ENCODE measurements at places on chromosomes 16 and 17.
A peak's percentile ranks its signal among the peaks of the same experiment; 100 is the strongest.

DNA sequence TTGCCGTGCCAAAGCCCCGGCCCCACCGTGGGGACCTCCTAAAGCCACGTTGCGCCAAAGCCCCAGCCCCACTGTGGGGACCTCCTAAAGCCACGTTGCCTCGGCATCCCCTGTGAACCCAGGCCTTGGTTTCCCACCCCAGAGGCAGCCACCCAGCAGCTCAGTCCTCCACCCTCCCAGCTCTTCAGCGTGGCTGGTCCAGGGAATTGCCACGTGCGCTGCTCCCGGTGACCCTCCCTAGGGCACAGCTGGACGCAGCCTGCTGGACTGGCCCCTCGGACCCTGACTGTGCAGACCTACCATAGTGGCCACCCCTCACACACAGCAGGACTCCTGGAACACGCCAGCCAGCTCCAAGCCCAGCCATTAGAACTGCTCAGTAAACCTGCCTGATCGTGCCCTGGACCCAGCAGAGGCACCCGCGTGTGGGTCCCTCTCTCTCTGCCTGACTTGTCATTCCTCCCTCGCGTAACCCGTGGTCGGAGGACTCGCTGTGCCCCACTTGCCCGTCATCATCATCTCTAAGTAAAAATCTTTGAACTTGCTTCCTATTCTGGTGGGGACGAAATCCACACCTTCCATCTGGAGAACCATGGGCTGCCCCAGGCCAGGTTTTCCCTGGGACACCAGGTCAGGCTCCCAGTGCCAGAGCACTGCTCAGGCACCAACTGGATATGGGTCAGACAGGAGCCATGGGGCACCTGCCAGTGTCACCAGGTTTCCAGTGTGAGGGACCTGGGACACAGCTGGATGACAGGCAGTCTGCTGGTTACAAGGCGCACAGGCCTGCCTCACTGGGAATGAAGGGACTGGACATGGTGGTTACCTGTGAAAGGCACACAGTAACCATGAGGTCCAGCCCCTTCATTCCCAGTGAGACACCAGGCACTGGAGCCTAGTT lies 5.6 kb downstream of the CIAO3 start:
- H3K27ac ChIP-seq, result no peak overlapping the region
- H3K4me1 ChIP-seq, result peaks cover 17% of the 10 kb centered on the region
- DNase-seq, result no peak
- H3K36me3 ChIP-seq, result peaks cover 17% of the 10 kb centered on the region

DNA sequence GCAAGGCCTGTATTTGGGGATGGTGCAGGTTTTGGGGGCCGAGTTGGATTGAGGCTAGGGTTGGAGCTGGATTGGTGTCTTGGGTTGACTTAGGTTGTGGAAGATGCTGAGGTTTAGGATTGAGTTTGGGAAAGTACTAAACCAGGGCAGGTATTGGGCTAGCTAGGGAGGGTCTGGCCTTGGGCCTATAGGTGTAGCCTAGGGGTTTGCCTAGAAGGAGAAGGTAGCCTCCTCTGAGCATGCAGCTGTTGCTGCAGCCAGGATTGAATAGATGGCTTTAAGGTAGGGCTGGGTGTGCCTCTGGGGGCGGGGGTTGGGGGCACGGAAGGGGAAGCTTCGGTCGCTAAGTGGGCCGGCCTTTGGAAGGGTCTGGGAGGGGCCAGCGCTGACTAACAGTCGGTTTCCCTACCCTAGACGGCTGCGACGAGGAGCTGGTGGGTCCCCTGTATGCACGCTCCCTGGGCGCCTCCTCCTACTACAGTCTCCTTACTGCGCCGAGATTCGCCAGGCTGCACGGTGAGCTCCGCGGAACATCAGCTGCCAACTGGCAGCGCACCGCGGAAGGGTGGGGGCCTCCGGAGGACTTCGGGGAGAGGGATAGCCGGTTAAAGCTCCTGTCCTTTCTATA lies 1.2 kb downstream of the CNTNAP1 start:
- H3K27ac ChIP-seq, result no peak overlapping the region
- peaks cover 3% of the 10 kb centered on the region for H3K36me3 ChIP-seq
- H3K4me1 ChIP-seq, result peaks cover 37% of the 10 kb centered on the region

DNA sequence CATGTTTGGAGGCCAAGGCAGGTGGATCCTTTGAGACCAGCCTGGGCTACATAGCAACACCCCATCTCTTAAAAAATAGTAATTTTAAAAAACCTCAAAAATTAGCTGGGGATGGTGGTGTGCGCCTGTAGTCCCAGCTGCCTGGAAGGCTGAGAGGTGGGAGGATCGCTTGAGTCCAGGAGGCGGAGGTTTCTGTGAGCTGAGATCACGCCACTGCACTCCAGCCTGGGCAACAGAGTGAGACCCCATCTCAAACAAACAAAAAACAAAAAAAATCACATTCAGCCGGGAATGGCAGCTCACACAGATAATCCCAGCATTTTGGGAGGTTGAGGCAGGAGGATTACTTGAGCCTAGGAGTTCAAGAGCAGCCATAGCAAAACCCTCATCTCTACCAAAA lies 16.4 kb upstream of the YWHAE start:
- no peaks in the 10 kb centered on the region for H3K27me3 ChIP-seq
- H3K36me3 ChIP-seq, result peaks cover 10% of the 10 kb centered on the region
- no peak for DNase-seq
- H3K27ac ChIP-seq, result no peak overlapping the region
- no peaks in the 10 kb centered on the region for H3K4me1 ChIP-seq

GRCh38 chr16:85055493-85056210 lies 28.1 kb downstream of the KIAA0513 start:
- peaks cover 10% of the 10 kb centered on the region for H3K27me3 ChIP-seq
- peak; percentile 75 for DNase-seq
- H3K36me3 ChIP-seq, result peaks cover 6% of the 10 kb centered on the region
- H3K27ac ChIP-seq, result peak overlapping the region; percentile 84
- peak overlapping the region; percentile 60 for H3K4me3 ChIP-seq

- no peaks in the 10 kb centered on the region for H3K27me3 ChIP-seq
- no peak overlapping the region for H3K27ac ChIP-seq
- no peak for DNase-seq
- H3K4me3 ChIP-seq, result no peak overlapping the region
Measured at GRCh38 chr17:73265646-73266640, 4.3 kb upstream of the CPSF4L start.

DNA sequence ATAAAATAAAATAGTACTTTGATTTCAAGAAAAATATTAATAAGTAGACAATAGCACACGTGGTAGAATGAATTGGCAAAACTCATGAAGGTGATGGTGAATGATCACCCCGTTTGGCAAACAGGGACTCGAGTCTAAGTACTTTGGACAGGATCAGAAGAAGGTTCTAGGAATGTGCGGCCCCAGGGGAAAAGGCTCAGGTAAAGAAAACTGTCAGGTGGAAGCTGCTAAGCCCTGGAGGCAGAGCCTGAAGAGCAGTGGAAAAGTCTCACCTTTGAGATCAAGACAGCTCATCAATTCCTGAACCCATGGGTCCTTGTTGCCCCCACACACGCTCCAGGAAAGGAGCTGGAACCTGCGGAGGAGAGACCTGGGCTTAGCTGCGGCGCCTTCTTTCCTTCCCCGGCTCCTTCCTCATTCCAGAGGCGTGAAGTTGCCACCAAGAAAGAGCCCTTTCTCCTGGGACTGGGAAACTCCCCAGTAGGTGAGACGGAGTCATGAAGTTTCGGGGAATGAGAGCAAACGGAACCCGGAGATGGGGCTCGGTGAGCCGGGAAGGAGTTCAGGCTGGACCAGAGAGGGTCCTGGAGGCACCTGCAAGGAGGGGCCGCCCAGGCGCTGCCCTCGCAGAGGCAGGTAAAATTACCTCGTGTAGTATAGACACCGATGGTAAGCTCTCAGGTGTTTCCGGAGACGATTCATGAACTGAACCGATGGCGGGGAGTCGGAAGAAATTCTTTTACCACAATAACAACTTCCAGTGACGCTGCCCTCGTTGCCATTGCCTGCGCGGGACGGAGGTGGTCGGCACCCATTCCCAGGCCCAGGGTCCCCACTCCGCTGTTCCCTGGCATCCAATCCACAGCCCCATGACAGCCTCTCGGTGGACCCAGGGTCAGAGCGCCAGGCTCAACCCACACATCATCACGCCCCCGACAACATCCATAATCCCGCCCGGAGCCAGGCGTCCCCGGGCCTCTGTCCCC lies 1.2 kb upstream of the ZMYND15 start:
- peaks cover 28% of the 10 kb centered on the region for H3K4me1 ChIP-seq
- peaks cover 11% of the 10 kb centered on the region for H3K36me3 ChIP-seq
- H3K27ac ChIP-seq, result peak overlapping the region; percentile 61
- H3K4me3 ChIP-seq, result peak overlapping the region; percentile 81
- peaks cover 25% of the 10 kb centered on the region for H3K27me3 ChIP-seq
